ENCODE measurements at places on chromosomes 7 and 10.

- DNase-seq: no peak
These were observed 149.1 kb downstream of the TEX36 start for GRCh38 chr10:125533866-125534265.

DNA sequence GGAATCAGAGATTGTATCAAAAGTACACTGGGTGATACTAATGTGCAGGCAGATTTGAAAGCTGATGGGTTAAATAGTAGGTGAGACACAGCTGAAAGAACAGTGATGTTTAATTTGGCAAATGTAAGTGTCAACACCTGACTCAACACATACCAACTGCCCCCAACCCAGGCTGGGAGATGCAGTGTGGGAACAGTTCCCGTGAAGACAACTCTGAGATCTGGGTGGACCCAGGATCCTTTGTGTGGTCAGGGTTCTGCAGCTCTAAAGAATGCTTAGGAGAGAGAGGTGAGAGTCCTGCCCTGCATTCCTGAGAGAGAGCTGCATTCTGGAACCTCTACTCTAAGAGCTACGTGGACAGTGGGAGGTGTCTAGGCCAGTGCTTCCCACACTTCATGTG is 479.7 kb downstream of the RPS24 start:
- DNase-seq: peak; percentile 33

DNA sequence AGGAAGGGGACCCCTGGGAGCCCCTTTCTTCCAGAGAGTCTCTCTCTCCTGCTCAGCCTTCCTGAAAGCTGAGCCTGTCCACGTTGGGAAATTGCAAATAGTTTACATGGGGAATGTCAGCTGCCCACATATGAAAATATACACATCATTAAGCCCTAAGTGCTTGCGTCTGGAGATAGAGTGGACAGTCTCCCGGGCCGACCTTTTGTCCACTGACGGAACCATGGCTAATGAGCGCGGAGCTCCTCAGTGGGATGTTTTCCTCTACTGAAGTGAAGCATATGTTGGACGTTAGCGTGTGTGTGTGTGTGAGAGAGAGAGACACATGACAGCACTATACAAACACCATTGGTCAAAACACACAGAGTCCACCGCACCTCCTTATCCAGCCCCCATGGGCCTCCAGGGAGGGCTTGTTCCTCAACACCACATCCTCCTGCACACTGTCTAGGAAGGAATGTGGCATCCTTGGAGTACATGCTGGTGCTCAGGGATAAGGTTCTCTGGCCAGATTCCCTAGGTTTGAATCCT is 128.4 kb downstream of the RGS10 start:
- DNase-seq: no peak

GRCh38 chr7:140683657-140684056 is 10.9 kb downstream of the ADCK2 start:
- no peak for DNase-seq

GRCh38 chr10:88116481-88116880 is 253.1 kb downstream of the PTEN start:
- peak; percentile 69 for DNase-seq

- DNase-seq: no peak
These were observed 12.2 kb downstream of the TRPV6 start for GRCh38 chr7:142873281-142873784.

- DNase-seq: peak; percentile 79
These were observed 357.1 kb downstream of the PCLO start for GRCh38 chr7:82805527-82805960.

DNA sequence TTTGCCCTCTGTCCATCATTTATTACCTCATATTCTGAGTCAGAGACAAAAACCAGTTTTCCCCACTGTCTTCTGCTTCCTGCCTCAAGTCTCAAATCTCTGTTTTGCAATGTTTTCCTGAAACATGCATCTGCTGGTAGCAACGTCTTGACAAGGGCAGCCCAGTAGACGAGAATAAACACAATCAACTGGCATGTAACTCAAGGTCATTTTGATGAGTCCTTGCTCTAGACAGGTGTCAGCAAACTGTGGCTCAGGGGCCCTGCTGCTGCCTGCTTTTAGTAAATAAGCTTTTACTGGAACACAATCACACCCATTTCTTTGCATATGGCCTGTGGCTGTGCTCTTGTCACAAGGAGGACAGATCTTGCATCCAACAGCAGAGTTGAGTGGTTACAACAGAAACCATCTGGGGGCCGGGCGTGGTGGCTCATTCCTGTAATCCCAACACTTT is 59.8 kb downstream of the ITIH5 start:
- DNase-seq: no peak

- peak; percentile 97 for DNase-seq
These were observed 69.4 kb upstream of the HECTD2 start for GRCh38 chr10:91340613-91341362.

- DNase-seq: no peak
These were observed 42.6 kb upstream of the CXCL12 start for GRCh38 chr10:44427479-44427878.

GRCh38 chr10:113443141-113443925 is 109.5 kb upstream of the HABP2 start:
- no peak for DNase-seq

DNA sequence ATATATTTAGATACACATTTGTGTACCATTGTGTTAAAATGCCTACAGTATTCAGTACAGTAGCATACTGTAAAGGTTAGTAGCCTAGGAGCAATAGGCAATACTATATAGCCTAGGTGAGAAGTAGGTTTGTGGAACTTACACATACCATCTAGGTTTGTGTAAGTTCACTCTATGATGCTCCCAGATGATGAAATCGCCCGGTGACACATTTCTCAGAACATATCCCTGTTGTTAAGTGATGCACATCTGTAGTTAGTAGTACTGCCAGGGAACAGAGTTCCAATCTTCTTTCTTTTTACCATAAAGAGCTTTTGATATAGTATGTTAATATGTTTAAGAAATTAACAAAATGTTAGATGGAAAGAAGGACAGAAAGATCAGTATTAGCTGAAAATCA is 138.2 kb downstream of the SNX13 start:
- peak; percentile 42 for DNase-seq

GRCh38 chr10:30974355-30974754 is 57.3 kb downstream of the ZNF438 start:
- no peak for DNase-seq

GRCh38 chr7:138382862-138383565 is 77.0 kb upstream of the TRIM24 start:
- no peak for DNase-seq

GRCh38 chr7:141838581-141838980 is 2.7 kb downstream of the PRSS37 start:
- DNase-seq: no peak

DNA sequence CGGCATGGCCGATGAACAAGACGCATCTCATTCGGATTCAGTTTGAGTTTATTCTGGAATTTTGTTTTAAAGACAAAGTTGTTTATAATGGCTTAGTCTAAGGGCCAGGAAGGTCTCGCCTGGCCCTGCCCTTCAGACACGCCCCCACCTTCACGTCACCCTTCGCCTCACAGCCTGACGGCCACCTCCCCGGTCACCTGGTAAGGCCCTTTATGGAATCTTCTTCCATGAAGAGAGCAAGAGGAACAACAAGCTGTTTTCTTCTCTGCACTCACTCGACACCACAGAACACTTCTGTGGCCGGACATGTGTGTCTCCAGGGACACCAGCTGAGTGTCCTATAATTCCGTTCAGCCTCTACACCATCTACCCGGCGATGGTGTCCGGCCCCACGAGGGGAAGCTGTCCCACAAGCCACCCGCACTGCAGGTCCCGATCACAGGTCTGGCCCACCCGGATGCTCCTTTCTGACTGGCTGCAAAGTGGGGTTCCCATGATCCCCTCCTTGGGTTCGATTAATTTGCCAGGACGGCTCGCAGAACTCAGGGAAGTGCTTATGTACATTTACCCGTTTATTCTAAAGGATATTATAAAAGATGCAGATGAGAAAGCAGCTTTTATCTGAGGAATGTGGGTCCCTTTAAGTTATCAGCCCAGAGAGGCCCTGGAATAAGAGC is 17.4 kb upstream of the KNDC1 start:
- DNase-seq: no peak

DNA sequence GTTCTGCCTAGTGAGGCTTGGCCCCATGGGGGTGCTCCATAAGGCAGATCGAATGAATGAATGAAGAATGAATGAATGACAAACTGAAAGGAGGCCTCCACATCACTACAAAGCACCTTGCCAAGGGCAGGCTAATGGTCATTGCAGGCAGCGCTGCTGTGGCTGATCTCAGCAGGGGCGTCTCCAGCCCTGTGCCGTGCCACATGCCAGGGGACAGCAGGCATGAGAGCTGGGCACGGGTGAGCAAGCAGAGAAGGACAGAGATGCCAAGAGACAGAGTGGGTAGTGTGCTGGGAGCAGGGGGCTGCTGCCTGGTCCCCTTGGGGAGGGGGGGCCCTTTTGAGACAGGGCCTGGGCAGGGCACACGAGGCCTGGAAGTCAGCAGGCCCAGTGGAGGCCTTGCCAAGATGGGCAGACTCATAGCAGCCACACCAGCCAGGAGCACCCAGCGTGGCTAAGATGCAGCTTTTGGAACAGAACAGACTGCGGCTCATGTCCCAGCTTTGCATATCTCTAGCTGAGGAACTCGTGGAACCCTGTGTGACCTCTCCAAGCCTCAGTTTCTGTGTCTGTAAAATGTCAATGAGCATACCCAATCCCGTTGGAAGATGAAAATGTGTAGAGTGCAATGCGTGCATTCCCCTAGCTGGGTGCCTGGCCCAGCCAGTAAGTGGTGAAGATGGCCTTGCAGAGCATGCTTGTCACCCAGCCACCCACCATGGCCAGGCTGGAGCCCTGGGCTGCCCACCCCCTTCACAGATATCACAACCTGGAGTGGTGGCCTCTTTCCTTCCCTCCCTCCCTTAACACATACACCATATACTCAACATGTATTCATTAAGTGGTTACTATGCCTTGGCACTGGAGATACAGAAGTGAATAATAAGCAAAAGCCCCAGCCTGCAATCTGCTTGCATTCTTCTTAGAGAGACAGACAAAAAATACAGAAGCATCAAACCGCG is 61.1 kb upstream of the LRRC18 start:
- no peak for DNase-seq

GRCh38 chr10:128522551-128523308 is 396.5 kb upstream of the MKI67 start:
- no peak for DNase-seq

- DNase-seq: no peak
These were observed 70.7 kb downstream of the VOPP1 start for GRCh38 chr7:55501611-55502010.

- no peak for DNase-seq
These were observed 326.5 kb downstream of the THSD7A start for GRCh38 chr7:11505471-11505985.

GRCh38 chr10:126199221-126199998 is 188.9 kb downstream of the ADAM12 start:
- no peak for DNase-seq

DNA sequence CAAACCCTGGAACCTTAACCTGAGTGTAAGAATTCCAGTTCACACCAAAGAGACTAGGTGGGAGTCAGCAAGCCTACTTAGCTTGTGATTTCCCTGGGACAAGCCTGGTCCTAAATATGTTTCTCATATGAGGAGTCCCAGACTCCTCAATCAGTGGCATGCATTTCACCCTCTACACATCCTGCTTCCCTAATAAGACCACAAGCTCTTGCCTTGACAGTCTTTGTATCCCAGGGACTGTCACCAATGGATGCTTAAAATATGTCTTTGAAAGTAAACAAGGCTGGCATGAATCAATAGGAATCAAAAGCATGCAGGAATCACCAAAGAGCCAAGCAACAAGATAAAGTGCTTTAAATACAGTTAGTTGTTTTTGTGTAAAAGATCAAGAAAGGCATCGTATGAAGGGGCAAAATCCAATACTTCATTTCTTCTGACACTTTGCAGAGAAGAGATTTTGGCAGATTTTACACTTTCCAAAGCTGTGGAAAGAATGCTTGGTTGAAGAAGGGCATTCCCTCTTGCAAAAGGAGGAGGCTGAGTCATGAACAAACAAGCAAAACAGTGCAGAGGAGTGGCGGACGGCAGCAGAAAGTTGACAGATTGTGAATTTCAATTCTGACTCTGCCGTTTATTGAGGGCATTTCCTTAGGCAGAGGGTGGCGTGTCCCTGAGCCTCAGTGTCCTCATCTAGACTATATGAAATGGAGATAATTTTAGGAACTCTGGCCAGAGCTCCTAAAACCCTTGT is 8.5 kb upstream of the NFE2L3 start:
- no peak for DNase-seq

Data from mammary epithelial cell (primary cell).